ENCODE measurements at places on chromosomes 12 and 14.

DNA sequence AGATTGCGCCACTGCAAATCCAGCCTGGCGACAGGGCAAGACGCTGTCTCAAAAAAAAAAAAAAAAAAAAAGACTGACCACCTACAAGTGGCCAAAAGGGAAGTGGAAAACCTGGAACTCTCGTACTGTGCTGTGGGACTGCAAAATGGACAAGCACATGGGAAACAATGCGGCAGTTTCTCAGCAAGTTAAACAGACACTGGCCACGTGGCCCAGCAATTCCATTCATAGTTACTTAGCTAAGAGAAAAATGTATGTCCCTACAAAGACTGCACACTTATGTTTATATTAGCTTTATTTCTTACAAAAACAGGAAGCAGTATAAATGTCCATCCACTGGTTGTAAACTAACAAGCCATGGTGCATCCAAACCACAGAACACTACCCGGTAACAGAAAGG, 5.6 kb downstream of the CHFR start:
- no peak for DNase-seq

- DNase-seq = no peak
Observed at GRCh38 chr12:52266514-52266913, 7.9 kb upstream of the KRT86 start.

- DNase-seq = no peak
Observed at GRCh38 chr12:42085594-42085993, 59.1 kb downstream of the GXYLT1 start.

DNA sequence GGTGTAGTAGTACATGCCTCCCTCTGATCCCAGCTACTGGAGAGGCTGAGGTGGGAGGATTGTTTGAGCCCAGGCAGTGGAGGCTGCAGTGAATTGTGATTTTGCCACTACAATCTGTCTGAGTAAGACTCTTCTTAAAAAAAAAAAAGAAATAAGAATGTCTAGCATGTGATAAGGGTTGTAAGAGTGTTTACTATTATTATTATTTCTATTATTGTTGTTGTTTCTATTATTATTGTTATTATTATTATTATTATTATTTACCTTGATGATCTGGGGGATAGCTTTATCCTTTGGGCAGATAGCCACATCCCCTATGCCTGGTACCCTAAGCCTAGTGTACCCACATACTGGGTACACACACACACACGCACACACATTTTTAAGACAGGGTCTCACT, 4.3 kb downstream of the OAS3 start:
- DNase-seq = no peak

DNA sequence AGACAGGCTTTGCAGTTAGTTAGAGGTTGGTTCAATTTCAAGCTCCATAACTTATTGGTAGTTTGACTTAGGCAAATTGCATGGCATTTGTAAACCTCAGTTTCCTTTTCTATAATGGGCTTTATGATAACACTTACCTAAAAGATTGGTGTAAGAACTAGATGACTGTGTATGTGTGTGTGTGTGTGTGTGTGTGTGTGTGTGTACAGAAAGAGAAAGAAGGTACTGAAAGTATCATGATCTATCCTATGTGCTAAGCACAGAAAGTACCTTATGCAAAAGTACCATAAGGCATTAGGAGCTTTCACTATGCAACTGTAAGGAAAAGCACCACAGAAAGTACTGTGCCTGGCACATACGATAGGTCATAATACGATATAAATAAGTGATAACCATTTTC, 304.3 kb upstream of the KITLG start:
- no peak for DNase-seq

DNA sequence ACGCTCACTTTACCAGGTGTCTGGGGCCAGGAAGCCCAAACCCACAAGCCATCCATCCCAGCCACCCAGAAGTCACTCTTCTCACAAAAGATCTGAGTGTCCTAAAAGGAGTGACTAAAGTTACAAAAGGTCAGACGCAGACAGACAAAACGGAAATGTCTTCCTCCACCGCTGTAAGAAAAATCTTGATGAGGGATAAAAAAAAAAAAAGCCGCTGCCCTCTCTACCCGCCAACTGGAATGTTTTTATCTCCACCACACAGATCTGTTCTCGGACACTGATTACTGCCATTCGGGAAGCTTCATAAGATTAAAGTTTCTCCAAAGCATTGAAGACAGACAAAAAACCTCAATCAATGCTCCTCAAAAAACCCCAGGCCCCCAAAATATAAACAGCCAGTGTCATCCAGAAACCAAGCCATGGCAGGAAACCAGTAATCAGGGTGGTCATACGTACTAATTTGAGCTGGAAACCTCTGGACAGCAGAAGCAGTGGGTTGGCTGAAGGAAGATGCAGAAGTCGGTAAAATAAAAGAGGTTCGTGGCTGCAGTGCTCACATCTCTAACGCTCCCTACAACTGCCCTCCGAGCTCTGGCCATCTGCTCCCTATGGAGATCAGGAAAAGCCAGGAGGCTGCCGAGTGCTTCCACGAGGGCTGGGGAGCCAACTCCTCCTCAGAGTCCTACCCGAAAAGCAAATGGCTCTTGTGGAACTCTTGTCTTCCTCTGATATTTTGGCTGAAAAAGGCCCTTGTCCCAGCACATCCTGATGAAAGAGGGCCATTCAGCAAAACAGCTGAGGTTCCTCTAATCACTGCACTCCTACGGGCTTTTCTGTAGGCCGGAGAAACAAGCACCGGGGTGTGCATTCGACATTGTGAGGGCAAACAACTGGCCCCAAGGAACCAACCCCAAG, 30.3 kb downstream of the SSH1 start:
- no peak for DNase-seq

GRCh38 chr12:26335651-26336050, 140.3 kb downstream of the SSPN start:
- DNase-seq = no peak

GRCh38 chr12:115691123-115691522, 586.4 kb downstream of the MED13L start:
- DNase-seq = no peak

DNA sequence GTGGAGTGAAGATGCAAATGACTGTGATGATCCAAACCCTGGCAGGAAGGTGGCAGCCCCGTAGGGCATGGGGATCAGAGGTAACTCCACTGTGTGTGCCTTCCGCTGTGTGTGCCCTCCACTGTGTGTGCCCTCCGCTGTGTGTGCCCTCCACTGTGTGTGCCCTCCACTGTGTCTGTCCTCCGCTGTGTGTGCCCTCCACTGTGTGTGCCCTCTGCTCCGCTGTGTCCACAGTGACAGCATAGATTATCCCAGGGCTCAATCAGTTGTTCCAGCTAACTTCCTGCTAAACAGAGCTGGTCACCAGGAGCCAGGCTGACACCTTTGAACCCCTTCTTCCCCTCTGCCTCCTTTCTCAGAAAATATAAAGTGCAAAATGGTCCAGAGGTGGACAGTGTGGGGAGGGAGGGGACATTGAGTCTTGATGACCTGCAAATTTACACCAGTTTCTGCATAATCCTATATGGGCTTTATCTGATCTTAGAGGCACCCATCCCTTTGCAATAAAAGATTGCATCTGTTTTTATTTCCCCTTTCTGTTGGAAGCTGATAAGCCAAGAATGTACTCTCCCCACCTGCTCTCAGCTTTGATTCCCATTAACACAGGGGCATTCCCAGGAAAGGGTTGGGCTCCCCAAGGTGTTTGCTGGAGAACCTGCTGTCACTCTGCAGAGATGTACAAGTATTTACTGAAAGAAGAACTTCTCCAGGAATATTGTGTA, 21.6 kb upstream of the HNF1A start:
- DNase-seq = no peak

- DNase-seq = no peak
Observed at GRCh38 chr12:56172839-56173238, 14.7 kb downstream of the MYL6 start.

DNA sequence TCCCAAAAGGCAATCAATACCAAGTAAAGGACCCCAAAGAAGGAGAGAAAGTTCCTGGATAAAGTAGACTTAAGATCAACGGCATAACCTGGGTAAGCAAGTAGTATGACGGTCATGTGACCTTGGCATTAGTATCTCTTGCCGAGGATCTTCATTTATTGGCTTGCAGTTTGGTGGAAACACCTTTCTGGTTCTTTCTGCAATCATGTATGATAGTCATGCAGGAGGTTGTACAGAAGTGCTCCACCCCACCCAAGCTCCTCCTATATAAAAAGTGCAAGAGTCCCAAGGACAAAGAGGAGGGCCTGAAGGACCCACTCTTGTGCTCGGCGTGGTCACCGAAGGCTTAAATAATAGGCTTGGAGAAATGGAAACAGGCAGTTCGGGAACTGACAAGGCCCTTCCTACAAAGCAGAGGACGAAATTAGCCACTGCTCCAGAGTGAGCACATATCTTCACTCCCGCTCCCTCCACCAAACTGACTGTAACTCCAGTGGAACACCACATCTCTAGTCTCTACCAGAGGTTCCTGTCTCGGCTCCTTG, 750 bp downstream of the CS start:
- no peak for DNase-seq

GRCh38 chr14:28406196-28406595, 360.4 kb upstream of the FOXG1 start:
- no peak for DNase-seq

DNA sequence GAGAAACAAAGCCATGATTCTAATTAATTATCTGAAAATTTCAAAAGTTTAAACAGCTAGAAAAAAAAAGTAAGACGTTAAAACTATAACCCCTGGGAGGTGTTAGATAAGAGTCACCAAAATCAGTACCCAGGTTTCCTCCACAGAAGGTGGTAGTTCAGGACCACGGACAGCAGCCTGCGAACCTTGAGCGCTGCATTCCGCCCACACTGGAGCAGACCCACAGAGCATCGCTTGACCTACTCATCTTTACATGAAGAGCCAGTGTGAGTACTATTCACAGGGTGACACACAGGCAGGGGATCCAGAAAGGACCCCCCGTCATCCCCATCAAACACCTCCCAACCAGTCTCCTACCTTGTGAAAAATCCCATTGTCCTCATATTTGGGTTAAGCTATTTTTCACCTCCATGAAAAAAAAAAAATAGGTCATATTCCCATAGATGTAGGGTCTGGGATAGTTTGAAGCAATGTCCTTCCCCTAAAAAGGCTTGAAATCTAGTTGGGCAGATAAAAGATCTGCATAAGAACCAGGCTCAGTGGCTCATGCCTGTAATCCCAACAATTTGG, 8.8 kb upstream of the CHGA start:
- peak; percentile 71 for DNase-seq

DNA sequence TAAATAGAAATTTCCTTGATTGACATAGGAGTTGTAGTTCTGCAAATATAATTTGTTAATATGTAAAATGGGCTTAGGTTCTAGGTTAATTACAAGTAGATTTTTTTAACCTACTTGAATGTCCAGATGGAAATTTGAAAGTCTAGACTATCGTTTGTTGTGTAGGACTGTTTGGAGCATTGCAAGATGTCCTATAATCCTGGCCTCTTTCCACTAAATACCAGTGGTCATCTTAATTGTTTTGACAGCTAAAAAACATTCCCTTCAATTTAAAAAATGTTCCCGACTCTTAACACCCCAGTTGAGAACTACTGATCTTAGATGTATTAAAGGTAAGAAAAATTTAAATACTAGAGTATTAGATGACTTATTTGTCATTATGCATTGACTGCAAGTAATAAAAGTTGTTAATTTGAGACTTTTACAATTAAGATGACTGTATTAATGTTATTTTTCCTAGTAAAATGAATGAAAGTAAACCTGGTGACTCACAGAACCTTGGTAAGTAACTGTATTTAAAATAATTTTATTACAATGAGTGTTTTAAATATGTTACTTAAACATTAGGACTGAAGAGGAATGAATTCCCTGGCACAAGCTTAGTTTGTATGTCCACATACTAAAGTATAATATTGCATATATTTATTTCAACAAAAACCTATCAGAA, 21.8 kb downstream of the G2E3 start:
- DNase-seq = no peak

DNA sequence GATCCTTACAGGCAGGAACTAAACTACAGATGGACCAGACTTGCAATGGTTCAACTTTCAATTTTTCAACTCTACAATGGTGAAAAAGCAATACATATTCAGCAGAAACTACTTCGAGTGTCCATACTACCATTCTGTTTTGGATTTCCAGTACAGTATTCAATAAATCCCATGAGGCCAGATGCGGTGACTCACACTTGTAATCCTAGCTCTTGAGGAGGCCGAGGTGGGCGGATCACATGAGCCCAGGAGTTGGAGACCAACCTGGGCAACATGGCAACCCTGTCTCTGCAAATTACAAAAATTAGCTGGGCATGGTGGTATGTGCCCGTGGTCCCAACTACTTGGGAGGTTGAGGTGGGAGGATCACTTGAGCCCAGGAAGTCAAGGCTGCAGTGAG, 336.1 kb downstream of the MED13L start:
- DNase-seq = no peak

DNA sequence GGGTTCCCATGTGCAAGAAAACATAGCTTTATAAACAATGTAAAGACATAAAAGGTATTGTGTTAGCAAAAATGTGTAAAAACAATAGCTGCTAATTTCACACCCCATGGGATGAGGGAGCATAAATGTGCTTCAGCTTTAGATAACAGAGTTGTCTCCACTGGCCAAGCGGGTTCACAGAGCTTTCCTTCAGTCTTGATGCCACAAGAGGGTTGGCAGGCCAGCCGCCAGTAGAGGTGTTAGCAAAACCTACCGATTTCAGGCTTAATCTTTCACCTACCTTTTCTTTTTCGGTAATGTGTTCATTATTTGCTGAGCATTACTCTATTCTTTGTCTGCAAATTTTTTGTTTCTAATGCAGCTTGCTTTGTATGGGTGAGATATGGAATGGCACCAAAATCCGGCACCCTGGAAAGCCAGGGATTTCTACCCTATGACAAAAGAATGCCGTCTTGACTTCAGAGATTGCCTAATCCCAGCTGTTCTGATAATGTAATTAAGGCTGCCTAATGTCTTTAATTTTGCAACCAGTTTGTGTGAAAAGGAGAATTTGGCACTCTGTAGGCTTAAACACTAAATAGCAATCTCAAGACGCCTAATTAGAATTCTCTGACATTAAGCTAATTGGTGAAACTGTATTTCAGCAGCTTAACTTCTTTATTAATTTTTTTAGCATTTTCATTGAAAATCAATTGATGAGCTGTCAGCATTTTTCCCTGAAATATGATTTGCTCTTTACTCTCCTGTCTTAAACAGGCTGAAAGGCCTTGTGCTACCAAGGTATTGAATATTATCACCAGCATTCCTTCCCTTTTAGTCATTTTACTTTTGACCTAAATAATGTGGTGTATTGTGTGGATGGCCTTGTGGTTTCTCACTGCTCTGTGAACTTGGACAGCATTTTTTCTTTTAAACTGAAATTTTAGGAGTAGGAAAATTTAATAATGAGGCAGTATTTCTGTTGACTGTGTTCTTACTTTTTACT, 60.7 kb downstream of the POLR3B start:
- no peak for DNase-seq

- no peak for DNase-seq
Observed at GRCh38 chr12:45322810-45323209, 106.9 kb downstream of the ANO6 start.

- no peak for DNase-seq
Observed at GRCh38 chr14:87691042-87691881, 301.7 kb downstream of the GALC start.

GRCh38 chr14:39034481-39035296, 68.3 kb downstream of the SEC23A start:
- no peak for DNase-seq
